ENCODE measurements at places on chromosomes 2 and 18. TPM values are rescaled to one million over a fixed set of nuclear protein-coding genes. Genes with fewer than 3 reads are reported as not detected.

DNA sequence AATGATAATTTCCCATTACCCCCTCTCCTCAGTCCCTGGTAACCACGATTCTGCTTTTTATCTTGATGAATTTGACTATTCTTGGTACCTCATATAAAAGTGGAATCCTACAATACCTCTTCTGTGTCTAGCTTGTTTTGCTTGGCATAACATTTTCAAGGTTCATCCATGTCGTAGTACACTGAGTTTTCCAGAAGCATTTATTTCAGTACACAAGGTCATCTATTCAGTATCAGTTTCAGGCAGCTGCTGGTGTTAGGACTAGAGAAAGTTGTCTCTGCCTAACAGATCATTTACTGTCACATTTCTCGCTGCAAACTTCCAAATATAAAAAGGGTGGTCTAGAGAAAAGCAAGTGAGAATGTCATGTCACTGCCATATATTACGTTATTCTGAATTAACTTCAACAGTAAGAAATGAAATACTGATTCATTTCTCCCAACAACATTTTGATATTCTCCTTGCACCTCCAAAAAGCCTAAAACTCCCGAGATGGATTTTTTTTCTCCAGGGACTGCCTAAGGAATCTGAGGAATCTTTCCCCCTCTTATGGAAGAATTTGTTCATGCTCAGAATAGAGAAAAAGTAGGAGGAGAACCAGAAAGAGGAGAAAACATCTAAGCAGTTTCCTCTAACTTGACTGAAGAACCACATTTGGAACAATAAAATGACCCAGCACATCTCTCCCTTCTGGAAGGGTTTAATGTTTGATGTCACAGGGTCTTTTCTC, 36.0 kb downstream of the CDK15 start:
- no peak for DNase-seq

DNA sequence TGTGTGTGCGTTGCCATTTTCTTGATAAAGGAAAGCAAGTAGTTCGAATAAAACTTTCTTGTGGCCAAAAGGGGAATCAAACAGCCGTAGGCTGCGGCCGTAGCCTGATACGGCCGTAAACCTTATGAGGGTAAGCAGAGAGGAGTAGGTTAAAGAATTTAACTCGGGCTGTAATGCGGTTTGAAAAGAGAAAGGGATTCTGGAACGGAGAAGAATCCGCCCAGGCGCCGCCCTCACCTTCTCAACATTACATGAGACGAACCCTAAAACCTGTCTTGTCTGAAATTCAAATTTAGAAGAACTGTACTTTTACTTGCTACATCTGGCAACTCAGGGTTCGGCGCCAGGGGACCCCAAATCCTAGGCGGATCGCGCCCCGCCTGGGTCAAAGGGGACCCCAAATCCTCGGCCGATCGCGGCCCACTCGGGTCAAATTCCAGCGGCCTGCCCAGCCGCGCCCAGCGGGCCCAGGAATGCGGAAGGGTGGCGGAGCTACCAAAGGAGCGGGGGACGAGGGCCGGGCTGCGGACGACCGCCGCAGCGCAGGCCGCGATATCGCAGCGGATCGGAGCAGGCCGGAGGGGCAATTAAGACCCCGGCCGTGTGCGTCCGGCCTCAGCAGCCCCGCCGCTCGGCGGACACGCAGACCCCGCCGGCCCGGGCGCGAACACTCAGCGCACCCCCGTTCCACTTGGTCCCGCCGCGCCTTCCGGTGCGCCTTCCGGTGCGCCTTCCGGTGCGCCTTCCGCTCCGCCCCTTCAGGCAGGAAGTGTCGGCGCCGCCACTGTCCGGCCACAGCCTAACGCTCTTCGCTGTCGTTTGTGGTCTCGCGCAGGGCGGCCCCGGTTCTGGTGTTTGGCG, at the start of gene MYL12B:
MYL12B (plus strand) TSS at position 761 of the 861 bp plus-strand sequence. CDS start 10,766 bp downstream, outside the sequence.
- DNase-seq, result peak; percentile 95

DNA sequence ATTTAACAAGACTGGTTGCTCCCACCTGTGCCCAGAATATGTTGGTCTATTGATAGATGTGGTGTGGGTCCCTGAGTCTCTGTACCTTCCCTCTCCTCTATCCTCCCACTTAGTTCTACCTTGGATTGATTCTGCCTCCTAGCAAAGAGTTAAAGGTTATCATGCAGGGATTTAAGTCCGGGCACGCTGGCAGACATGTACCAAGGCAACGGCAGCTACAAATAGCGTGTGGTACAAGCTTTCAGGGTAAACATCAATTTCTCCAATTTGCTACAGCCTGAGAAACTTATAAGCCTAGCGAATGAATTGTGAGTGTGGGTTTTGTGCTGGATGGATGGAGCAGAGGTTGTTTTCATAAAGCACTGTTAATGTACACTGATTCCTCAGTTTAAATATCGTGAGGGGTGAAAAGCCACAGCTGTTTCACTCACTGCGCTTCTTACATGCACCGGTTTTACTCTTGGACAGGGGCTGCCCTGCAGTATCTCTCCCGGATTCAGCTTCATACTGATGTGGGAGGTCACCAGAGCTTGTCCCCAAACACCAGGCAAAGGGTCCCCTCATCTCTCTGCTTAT, 289.8 kb downstream of the ICOS start:
- DNase-seq, result no peak

The TUBA3E gene
- total RNA-seq, result not detected

The SCN9A gene
- 7.5 TPM for total RNA-seq

The TWIST2 gene
- 41.3 TPM for total RNA-seq

The KIF3C gene
- 0.70 TPM for total RNA-seq
